Progenitor cell of endocrine pancreas (in vitro differentiated cells): ENCODE measurements at places on chromosomes 5 and 9.

- peaks cover 41% of the 10 kb centered on the region for H3K4me1 ChIP-seq
- DNase-seq = no peak
- no peak overlapping the region for H3K4me3 ChIP-seq
Measured at GRCh38 chr5:74412066-74412465, 228.5 kb downstream of the ENC1 start.

GRCh38 chr9:17611917-17612316, 33.1 kb downstream of the SH3GL2 start:
- no peak overlapping the region for H3K27ac ChIP-seq
- no peak for DNase-seq
- H3K36me3 ChIP-seq = no peaks in the 10 kb centered on the region
- H3K4me1 ChIP-seq = no peaks in the 10 kb centered on the region

GRCh38 chr9:33165263-33166151, 1.6 kb downstream of the B4GALT1 start:
- H3K27me3 ChIP-seq = no peaks in the 10 kb centered on the region
- DNase-seq = no peak
- H3K36me3 ChIP-seq = no peaks in the 10 kb centered on the region
- H3K27ac ChIP-seq = peak overlapping the region; percentile 92
- H3K4me3 ChIP-seq = peak overlapping the region; percentile 80

DNA sequence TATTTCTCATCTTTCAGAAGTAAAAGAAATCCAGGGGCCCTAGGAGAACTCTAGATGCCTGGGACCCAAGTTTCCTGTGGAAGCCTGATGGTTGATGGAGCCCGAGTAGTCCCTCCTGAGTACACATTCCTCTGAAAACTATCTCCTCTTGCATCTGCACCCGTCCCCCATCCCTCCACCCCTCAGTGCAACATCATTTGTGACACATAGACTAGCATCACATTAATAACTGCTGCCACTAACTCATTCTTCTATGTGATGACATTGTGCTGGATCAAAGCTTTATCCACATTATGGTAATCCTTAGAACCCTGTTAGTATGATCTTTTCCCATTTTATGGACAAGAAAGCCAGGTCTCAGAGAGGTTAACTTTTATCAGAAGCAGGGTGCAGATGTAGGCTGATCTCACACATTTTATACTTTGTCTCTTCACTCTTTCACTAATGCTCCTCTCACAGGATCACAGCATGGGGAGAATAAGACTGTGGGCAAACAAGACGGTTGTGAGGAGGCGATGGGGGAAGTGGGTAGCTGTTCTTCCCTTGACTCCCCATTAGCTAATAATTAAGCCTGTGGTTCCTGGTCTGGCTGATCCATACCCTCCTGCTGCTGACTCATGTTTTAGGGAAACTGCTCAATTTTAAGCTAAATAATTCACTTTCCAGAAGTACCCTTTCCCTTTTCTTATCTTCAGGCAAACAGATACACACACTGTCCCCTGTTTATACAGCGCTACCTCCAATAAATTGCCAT, 3.9 kb upstream of the HK3 start:
- H3K27me3 ChIP-seq = peaks cover 19% of the 10 kb centered on the region
- peaks cover 35% of the 10 kb centered on the region for H3K36me3 ChIP-seq
- H3K4me1 ChIP-seq = peaks cover 20% of the 10 kb centered on the region

GRCh38 chr5:669842-670395, 23.2 kb downstream of the TPPP start:
- peaks cover 5% of the 10 kb centered on the region for H3K36me3 ChIP-seq
- peaks cover 7% of the 10 kb centered on the region for H3K4me1 ChIP-seq
- DNase-seq = no peak
- H3K27ac ChIP-seq = no peak overlapping the region
- no peak overlapping the region for H3K4me3 ChIP-seq
- H3K27me3 ChIP-seq = no peaks in the 10 kb centered on the region

DNA sequence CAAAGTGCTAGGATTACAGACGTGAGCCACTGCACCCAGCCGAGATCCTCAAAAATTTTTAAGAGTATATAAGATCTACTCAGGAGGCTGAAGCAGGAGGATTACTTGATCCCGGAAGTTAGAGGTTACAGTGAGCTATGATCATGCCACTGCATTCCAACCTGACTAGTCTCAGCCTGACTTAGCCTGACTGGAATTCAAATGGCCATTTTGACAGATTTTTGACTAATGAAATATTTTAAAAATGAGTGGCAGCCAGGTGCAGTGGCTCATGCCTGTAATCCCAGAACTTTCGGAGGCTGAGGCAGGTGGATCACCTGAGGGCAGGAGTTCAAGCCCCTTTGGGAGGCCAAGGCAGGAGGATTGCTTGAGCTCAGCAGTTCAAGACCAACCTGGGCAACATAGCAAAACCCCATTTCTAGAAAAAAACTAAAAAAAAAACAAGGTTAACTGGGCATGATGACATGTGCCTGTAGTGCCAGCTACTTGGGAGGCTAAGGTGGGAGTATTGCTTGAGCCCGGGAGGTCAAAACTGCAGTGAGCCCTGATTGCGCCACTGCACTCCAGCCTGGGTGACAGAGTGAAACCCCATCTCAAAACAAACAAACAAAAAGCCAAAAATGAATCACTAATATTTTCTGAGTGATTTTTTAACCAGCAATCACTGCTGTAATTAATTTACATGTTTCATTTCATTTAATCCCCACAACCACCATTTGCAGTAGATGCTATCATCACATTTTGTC, 16.6 kb downstream of the ATOX1 start:
- no peak overlapping the region for H3K4me3 ChIP-seq
- peaks cover 11% of the 10 kb centered on the region for H3K36me3 ChIP-seq
- H3K27ac ChIP-seq = no peak overlapping the region
- peaks cover 4% of the 10 kb centered on the region for H3K4me1 ChIP-seq
- DNase-seq = no peak

DNA sequence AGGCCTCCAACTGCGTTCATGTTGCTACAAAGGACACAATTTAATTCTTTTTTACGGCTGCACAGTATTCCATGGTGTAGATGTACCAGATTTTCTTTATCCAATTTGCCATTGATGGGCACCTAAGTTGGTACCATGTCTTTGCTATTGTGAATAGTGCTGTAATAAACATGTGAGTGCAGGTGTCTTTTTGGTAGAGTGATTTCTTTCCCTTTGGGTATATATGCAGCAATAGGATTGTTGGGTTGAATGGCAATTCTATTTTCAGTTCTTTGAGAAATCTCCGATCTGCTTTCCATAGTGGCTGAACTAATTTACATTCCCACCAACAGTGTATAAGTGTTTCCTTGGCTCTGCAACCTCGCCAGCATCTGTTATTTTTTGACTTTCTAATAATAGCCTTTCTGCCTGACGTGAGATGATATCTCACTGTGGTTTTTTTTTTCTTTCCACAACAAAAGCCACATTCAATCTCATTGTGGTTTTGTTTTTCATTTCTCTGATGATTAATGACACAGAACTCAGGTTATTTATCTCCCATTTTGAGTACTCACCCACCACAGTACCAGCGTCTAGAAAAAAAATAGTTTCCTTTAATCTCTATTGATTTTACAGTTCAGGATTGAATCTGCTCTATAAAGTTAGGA, 21.9 kb downstream of the ARRDC3 start:
- no peaks in the 10 kb centered on the region for H3K27me3 ChIP-seq
- no peak for DNase-seq
- no peak overlapping the region for H3K27ac ChIP-seq
- peaks cover 10% of the 10 kb centered on the region for H3K4me1 ChIP-seq
- no peak overlapping the region for H3K4me3 ChIP-seq
- no peaks in the 10 kb centered on the region for H3K36me3 ChIP-seq

DNA sequence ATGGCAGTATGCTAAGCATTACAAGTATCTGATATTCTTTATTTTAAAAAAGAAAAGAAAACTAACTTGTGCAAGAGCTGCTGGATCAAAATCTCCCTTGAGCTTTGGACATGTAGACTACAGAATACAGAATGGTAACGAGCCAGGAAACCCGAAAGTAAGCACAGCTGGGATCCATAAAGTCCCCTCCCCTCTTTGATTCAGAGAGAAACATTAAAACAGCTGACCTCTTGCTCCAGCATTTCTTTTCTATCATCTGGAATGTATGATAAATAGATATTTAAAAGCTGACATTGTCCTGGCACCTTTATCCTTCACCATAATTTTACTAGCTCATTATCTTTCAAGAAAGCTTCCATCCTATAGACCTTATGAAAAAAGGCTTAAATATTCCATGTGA, 28.2 kb upstream of the LPAR1 start:
- no peaks in the 10 kb centered on the region for H3K36me3 ChIP-seq
- H3K27ac ChIP-seq = no peak overlapping the region
- DNase-seq = no peak

- no peak overlapping the region for H3K4me3 ChIP-seq
- no peak overlapping the region for H3K27ac ChIP-seq
- peaks cover 11% of the 10 kb centered on the region for H3K4me1 ChIP-seq
- H3K27me3 ChIP-seq = no peaks in the 10 kb centered on the region
- no peak for DNase-seq
- H3K36me3 ChIP-seq = no peaks in the 10 kb centered on the region
Measured at GRCh38 chr5:153367466-153367865, 123.0 kb upstream of the GRIA1 start.

GRCh38 chr9:93161786-93162562, 22.0 kb upstream of the WNK2 start:
- no peak for DNase-seq
- H3K4me3 ChIP-seq = no peak overlapping the region
- H3K27ac ChIP-seq = no peak overlapping the region
